ENCODE measurements at places on chromosomes 5 and 9.

DNA sequence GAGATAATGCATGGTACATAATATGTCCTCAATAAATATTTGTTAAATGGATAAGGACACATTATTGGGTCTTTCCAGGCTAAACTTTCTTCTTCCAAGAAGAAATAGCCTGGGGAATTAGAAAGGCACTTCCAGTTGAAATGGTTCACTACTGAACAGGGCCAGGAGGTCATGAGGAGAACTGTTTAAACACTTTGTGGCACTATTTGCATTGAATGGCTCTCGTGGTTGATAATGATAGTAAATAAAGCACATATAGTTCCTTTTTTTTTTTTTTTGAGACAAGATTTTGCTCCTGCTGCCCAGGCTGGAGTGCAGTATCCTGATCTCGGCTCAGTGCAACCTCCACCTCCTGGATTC is 19.9 kb upstream of the CAST start:
- no peak for DNase-seq

DNA sequence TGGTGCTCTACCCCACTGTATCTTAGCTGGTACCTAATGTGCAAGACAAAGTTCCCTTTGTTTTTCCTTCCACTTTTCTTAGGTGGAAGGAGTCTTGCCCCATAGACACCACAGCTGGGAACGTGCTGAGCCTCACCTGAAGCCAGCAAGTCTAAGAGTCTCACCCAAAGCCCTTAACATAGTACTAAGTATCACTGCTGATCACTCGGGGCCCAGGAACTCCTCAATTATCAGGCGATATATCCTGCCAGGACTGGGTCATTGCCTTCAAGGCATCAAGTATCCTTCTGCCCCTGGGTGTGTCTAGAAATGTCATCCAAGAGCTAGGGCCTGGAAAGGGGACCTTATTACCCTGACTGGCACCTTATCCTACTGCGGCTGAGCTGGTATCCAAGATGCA is 123.9 kb downstream of the PTPRD start:
- no peak for DNase-seq

GRCh38 chr9:2729003-2729402 is 11.7 kb downstream of the KCNV2 start:
- no peak for DNase-seq

DNA sequence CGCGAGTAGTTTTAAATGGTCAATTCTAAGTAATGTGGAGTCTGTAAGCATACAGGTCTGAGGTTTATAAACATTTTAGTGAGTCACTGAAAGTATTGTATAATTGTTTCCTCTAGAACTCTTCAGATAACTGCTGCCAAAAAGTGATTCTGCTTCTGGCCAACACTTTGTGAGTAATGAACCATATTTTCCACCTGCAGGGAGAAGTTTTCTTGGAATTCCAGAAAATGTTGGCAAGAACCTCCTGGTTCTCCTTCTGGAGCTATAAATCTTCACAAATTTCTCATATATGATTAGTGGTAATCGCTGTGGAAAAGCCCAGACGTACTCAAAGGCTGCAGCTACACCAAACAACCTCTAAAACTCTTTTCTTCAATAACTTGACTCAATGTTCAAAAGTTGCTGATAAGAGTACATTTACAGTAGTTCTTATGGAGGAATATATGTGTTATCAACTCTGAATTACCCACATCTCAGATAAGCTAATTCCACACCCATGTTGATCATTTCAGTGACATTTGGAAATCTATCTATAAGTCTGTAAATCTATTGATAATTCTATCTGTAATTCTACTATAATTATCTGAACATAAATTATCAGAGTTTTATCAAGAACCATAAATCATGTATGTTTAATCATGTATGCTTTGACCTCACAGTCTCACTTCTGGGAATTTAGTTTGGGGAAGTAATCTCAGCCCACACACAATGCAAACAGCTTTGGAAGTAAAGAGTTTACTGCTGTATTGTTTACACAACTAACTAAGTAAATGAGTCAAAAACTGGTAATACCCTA is 74.1 kb downstream of the FNBP1 start:
- DNase-seq = no peak

DNA sequence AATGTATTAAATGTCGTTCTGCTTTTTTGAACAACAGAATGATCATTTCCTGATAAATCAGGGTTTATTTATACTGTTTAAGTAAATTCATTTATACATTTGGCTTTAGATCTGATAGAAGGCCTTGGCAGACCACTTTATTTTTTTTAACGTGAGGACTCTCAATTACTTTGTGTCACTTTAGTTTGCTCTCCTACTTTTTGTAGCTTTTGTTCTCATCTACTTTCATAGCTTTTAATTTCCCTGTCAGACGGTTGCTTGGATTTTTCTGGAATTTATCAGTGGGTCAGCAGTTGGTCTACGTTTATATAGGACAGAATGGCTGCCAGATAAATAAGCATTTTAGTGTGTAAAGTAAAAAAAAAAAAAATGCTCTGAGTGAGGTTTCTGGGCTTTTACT is 902.3 kb upstream of the DMAC1 start:
- no peak for DNase-seq

DNA sequence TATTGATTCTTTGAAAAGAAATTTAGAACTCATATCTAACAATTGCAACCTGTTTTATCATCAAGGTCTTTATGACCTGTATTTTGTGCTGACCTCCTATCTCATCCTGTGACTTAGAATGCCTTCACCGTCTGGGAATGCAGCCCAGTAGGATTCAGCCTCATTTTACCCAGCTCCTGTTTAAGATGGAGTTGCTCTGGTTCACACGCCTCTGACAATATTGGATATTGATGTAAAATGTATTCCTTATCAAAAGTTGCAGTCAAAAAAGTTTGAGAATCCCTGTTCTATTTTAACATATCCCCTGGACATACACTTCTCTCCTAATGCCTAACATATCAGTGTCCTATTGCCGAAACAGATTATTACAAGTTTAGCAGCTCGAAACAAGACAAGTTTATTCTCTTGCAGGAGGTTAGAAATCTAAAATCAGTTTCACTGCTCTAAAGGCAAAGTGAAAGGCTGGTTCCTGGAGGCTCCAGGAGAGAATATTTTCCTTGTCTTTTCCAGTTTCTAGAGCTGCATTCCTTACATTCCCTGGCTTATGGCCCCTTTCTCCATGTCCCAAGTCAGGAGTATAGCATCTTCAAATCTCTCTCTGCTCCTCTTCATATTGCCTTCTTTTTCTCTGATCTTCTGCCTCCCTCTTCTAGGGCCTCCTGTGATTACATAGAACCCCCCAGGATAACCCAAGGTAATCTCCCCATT is 31.5 kb upstream of the LVRN start:
- no peak for DNase-seq

- peak; percentile 15 for DNase-seq
Measured at GRCh38 chr5:10699987-10700386, 61.0 kb downstream of the DAP start.

GRCh38 chr9:135281151-135281550 is 193.7 kb downstream of the OLFM1 start:
- no peak for DNase-seq

DNA sequence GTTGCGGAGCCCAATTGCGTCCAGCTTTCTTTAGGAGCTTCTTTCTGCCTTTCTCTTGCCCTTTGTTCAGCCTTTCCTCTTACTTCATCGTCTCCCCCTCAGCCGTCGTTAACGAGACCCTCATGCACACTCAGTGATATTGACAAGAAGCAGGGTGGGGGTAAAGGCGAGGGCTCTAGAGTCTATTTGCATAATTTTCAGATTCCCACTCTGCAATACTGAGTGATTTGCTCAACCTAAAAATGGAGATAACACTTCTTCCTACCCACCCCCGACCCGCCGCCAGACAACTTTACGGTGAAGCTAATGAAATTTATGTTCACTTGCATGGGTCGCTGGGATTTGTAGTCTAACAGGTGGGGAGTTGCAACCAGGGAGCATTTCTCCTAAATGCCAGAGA is 1.3 kb upstream of the TBC1D2 start:
- peak; percentile 28 for DNase-seq

GRCh38 chr9:118003240-118003639 is 299.0 kb downstream of the TLR4 start:
- DNase-seq = no peak

DNA sequence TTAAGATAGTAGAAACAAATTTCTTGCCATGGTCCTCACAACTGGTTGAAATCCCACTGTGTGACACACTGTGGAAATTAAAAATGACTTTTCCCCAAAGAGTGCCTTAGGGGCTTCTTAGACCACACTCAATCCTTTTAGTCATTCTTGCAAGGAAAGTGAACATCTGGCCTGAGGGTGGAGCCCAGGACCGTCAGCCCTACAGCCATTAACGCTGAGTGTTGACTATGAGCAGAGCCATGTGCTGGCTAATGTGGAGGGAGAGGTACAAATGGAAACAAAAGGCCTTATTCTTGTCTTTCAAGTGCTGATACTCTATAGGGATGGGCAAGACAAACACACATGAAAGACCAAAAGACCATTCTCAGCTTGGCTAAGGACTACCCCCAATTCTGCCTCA is 456.5 kb downstream of the ZSWIM6 start:
- DNase-seq = no peak

- DNase-seq = no peak
Measured at GRCh38 chr9:14573319-14573718, 119.9 kb downstream of the ZDHHC21 start.

DNA sequence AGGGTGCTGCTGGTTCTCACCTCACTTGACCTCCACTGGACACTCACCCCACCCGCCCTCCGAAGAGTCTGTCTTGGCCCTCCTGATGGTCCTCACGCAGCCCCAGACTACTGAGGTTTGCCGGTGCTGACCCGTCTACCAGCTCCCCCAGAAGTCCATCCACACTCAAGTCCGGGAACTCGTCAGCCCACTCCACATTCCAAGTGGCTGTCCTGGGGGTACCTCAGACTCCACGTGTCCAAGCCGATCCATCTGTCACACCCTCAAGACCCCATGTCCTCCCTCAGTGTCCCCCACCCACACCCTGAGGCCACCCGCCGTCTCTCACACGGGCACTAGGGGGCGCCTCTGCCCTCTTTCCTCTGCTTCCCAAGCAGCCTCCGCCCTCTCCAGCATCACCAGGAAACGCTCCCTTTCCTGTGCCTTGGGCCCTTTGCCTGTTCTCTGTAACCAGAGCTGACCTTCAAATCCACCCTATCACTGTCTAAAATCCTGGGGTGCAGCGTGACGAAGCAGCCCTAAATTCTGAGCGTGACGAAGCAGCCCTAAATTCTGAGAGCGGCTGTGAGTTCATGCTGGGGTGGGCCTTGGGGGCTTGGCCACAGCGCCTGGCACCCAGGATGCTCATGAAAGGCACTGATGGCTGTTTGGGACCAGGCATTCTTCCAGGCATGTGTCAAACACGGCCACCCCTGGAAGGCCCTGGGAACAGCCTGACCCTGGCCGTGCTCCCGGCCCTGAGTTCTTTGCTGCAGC is 95.7 kb downstream of the KCNT1 start:
- DNase-seq = no peak

- DNase-seq = no peak
Measured at GRCh38 chr9:112049811-112050516, 125.1 kb downstream of the SUSD1 start.

GRCh38 chr9:94603259-94604160 is 9.9 kb upstream of the FBP2 start:
- peak; percentile 50 for DNase-seq

GRCh38 chr9:91426123-91426745 is 2.6 kb upstream of the NFIL3 start:
- no peak for DNase-seq

DNA sequence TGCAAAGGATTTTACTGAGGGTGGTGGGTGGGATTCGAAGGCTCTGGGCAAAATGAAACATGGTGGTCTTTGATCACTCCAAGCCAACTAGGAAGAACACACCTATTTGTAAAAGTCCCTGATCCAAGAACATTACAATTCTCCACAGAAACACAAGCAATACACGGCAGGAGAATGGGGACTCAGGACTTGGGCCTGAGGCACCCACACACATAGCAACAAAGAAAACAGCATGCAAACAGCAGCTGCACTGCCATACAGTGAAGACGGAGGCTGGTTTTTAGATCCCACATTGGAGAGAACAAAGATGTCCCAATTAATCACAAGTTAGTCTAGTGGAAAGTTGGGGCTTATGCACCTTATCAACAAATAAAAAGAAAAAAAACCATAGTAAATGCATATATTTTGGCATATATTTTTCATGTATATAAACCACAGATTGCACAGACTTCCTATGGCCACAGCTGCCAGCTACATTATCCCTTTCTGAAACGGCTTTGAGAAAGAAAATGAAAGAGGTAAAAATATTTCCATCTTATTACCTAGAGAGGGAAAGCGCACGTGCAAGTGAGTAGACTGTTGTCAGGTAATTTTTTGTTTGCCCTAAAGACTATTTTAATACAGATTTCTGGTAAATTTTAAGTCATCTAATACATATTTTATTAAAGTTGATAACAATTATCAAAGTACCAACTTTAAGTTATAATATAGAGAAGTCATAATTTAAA is 410.9 kb downstream of the BNC2 start:
- DNase-seq = no peak

DNA sequence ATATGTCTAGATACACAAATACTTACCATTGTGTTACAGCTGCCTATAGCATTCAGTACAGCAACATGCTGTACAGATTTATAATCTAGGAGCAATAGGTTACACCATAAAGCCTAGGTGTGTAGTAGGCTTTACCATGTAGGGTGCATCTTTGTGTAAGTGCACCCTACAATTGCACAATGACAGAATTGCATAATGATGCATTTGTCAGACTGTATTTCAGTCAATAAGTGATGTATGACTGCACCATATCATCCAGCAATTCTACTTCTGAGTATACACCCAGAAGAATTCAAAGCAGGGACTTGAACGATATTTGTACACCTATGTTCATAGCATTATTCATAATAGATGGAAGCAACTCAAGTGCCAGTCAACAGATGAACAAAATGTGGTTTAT is 100.4 kb upstream of the SLC44A1 start:
- DNase-seq = no peak

DNA sequence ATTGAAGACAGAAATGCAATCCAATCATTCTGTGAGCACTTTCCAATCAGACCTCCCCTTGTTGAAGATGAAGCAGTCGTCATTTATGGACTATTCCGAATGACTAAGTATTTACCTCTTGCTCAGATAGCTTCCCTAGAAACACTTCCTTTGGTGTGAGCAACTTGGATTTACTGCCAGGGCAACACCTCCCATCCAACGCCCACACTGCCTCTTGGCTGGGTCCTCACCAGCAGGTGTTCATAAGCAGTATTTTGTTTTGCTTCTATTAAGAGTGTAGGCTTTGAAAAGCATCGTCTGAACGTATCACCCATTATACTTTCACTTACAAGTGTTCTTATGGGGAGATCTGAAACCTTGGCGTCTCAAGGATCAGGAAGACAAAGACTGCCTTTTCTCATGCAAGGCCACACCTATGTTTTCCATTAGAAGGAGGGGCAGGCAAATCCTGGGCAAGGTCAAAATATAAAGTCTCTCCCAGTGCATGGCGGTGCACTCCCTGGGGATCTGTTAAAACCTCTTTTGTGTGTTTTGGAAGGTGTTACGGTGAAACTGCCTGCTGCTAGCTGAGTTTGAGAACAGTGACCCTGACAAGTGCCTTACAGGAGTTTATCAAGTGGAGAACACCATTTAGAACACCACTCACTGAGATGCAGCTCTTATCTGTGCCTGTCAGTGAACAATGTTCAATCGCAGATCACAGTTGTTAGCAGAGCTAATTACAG is 10.6 kb upstream of the MARCHF3 start:
- no peak for DNase-seq

Data from CD4-positive, alpha-beta T cell treated with Interferon gamma for 1 hour (primary cell).